ENCODE measurements at places on chromosomes 5 and 9. TPM values are rescaled to one million over a fixed set of nuclear protein-coding genes. Genes with fewer than 3 reads are reported as not detected.

DYNC2I2 gene
- 32.4 TPM for total RNA-seq

SLC25A2 gene
- total RNA-seq, result 1.7 TPM

IL3 gene
- total RNA-seq, result 0.37 TPM

LAMC3 gene
- 12.4 TPM for total RNA-seq

PCDHB2 gene
- total RNA-seq, result 23.0 TPM

CCL21 gene
- total RNA-seq, result not detected

Data from hepatocyte (in vitro differentiated cells).